ENCODE measurements at places on chromosomes 6 and 20.

DNA sequence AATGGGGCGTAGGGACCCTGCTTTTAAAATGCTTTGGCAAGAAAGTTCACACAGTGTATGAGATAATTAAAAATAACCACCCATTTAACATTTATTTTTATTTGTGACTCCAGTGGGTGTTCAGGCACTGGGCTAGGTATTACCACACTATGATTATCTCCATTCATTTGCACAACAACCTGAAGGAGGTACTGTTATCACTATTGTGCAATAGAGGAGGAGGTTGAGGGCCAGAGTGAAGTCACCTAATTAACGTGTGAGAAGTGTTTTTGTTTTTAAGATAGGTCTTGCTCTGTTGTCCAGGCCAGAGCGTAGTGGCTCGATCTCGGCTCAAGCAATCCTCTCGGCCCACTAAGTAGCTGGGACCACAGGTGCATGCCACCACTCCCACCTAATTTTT lies 29.2 kb downstream of the MAK start:
- no peak for DNase-seq

- DNase-seq: no peak
These were observed 19.5 kb downstream of the TFEB start for GRCh38 chr6:41715795-41716515.

GRCh38 chr20:59992526-59993084 lies 34.4 kb downstream of the CDH26 start:
- no peak for DNase-seq

DNA sequence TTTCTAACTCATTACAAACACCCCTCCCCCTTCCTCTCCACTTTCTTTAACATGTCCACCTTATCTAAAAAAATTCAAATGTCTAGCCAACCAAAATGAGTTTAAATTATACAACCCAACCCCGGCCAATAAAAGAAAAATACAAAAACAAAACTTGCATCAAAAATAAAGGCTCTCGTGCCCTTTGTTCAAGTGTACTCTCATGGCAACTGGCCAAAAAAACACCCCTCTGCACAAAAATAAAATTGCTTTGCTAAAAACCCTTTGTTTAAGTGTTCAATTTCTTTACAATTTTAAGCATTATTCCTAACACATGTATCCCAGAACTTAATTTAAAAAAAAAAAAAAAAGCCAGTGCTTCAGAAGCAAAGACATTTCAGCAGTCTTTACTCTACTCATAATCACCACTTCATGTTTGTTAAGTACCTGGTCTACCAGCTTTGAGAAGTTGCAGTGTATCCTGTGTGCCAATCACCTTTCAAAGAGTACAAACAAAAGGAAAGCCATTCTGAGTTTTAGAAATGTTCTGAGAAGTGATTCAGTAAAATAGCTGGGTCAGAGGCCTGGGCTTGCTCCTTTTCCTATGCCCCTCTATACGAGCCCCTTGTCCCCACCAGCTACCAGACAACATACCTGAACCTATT lies 87.5 kb downstream of the MDN1 start:
- no peak for DNase-seq

DNA sequence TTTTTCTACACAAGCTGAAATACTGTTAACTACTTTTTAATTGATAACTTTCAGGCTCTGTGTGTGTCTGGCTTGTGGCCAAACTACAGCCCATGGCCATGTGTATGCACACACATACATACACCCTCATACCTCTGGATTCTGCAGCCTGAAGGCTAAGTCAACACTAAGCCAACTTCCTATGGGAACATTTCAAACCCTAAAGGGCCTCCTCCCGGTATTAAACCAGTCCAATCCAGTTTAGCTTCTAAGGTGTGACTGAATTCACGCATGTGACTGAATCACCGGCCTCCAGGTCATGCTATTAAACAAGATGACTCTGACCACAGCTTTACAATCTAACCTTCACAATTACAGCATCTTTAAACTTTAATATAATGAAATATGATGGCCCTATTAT lies 20.7 kb upstream of the DST start:
- DNase-seq: no peak

DNA sequence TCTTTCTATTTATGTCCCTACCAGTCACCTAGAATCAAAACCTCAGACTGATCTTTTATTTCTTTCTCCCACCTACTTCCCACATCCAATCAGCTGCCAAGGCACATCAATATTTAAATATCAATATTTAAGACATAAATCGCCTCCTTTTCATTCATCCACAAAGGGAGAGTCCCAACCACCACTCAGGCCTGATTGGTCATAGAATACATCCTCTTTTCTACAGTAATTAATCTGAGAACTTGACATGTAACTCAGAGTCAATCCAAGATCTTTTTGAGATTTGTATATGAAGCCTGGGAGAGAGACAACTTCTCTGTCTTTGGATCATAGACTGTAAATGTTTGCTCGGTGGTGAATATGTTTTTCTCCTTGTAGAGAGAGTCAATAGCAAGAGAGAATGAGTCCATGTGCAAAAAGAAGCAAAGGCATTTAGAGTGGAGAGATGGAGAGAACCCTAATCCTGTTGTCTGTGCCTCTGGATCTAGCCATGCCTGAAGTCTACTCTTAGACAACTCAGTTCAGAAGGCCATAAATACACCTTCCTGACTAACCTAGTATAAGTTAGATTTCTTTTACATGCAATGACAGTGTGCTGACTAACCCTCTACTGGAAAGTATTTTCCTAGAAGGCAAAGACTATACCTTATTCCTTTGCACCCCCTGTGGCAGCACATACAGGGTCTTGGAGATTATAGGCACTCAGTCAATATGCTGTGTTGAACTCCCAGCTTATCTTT lies 12.1 kb upstream of the NEDD9 start:
- DNase-seq: no peak

DNA sequence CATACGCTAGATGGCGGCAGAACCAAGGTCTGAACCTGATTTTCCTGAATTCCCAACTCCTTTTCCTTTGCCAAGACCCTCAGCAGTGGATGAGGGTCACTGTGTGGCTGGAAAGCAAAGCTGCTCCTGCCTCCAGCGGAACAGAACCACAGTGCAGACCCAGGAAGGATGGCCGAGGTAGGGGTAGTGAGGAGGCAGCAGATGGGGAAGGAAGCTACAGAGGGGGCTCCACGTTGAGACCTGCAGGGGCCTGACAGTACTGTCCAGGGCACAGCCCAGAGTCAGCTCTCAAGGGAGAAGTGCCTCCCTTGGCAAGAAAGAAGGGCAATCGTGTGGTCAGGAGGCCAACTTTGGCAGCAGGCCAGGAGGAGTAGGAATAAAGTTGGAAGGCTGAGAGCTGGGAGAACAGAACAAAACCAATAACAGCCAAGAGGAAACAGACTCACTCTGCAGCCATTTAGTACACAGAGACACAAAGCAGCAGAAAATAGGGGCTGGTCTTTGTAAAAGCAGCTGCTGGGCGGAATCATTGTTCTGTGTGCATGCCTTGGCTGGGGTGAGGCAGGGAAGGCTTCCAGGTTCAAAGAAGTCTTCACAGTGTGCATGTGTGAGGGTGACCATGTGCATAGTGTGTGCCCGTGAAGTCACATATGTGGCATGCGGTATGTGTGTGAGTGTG lies 3.1 kb downstream of the GABRR2 start:
- DNase-seq: peak; percentile 40

DNA sequence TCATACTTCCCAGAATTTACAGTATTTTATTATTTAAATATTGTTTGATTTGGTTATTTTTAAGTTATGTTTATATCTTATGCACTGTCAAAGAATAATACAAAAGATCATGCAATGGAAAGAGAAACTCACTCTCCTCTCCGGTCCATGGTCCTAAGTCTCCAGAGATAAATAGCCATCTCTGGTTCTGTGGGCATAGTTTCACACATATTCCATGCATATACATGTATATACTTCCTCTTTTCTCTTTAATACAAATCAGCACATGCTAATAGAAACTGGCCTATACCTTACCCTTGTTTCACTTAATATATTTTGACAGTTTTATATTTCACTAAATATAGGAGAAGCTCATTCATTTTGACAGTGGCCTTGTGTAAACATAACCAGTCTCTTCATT lies 901.7 kb upstream of the CITED2 start:
- no peak for DNase-seq

- DNase-seq: no peak
These were observed 65.0 kb upstream of the PCSK2 start for GRCh38 chr20:17161673-17162481.

- DNase-seq: peak; percentile 20
These were observed 295.5 kb upstream of the FLRT3 start for GRCh38 chr20:14632906-14633305.

DNA sequence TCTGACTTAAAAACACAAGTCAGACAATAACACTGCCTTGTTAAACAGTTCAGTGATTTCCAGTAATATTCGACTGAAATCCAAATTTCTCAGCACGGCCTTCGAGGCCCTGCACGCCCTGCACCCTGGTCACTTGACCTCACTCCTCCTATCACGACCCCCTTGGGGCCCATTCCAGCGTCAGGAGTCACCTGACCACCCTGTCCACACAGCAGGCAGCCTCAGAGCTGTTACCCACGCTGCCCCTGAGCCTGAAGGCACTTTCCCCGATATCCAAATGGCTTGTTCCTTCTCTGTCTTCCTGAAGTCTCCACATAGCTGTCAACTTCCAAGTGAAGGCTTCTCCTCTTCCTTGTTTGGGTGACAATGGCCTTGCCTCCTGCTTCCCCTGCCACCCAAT lies 33.1 kb upstream of the SMOC2 start:
- no peak for DNase-seq

GRCh38 chr20:64077876-64078551 lies 1.3 kb downstream of the RGS19 start:
- no peak for DNase-seq

- DNase-seq: no peak
These were observed 51.3 kb upstream of the EIF2S2 start for GRCh38 chr20:34163307-34163706.

DNA sequence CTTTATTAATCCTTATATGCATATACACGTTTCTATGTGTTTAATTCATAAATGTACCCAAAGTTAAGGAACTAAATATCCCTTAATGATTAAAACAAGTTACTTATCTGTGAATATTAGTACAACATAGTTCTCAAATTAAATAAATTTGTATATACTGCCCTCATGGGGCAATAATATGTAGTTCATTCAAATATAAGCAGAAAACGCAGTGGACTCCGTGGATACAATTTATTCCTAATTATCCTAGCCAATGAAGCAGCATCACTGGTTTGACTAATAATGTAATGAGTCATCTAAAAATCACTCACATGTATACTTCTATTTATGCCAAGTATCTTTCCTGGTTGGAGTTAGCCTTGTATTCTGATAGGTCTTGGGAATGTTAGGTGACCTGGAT lies 111.6 kb downstream of the TBC1D32 start:
- DNase-seq: no peak

GRCh38 chr6:149455031-149455732 lies 29.6 kb downstream of the ZC3H12D start:
- DNase-seq: no peak

Measured in HepG2 (cell line).